ENCODE measurements at places on chromosomes 12 and 14. TPM values are rescaled to one million over a fixed set of nuclear protein-coding genes. Genes with fewer than 3 reads are reported as not detected.

DPF3 gene
- total RNA-seq, result 1.0 TPM

PTPRR gene
- not detected for total RNA-seq

TAS2R8 gene
- 0.34 TPM for total RNA-seq

FSCB gene
- under 0.01 TPM for total RNA-seq

OR4E2 gene
- not detected for total RNA-seq

TPI1 gene
- 640 TPM for total RNA-seq

PGF gene
- 3.2 TPM for total RNA-seq

CCDC63 gene
- not detected for total RNA-seq

CTSG gene
- not detected for total RNA-seq

Data from melanocyte of skin (primary cell).